Gastroesophageal sphincter (tissue), 4 donors: ENCODE measurements at places on chromosomes 5 and 9. TPM values are rescaled to one million over a fixed set of nuclear protein-coding genes. Genes with fewer than 3 reads are reported as not detected.

- H3K27me3 ChIP-seq = no peaks in the 10 kb centered on the region
- H3K27ac ChIP-seq = no peak overlapping the region
- H3K36me3 ChIP-seq = no peaks in the 10 kb centered on the region
- peaks cover 7% of the 10 kb centered on the region for H3K4me1 ChIP-seq
These were observed 145.4 kb upstream of the RAD23B start for GRCh38 chr9:107137495-107138202.

DNA sequence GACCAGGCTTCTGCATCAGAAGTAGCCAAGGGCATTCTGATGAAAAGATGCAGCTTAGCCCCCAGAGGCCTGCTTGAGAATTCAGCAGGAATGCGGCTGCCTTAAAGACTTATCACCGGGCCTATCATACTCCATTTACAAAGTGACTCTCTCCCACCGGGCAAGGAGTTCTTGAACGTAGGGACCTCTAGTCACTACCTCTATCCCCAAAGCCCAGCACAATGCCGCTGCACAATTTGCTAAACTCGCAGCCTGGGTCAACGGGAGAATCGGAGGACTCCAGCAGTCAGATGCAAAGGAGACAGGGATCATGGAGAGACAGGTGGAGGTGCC lies 661 bp downstream of the PDCL start:
- no peaks in the 10 kb centered on the region for H3K27me3 ChIP-seq
- peak overlapping the region; percentile 52 for H3K4me3 ChIP-seq
- H3K27ac ChIP-seq = peak overlapping the region; percentile 99
- H3K4me1 ChIP-seq = no peaks in the 10 kb centered on the region
- ATAC-seq = peak; percentile 16

DNA sequence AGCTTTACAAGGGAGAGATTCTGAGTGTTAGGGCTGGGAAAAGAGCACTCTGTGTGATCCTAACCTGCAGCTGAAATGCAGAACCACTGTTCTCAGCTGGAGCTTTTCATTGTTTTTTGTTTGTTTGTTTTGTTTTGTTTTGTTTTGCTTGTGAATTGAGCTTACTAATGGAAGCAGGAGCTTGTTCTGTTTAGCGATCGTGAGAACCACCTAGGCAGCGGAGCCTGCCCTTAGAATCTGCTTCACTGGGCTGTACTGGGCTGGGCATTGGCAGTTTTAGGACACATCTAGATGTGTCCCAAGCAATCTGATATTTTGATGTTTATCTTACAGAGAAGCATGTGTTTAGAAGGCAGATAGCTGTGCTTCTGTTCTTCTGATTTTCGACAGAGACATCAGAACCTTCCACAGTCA lies 14.3 kb downstream of the SYK start:
- no peaks in the 10 kb centered on the region for H3K36me3 ChIP-seq
- no peak overlapping the region for H3K27ac ChIP-seq
- no peaks in the 10 kb centered on the region for H3K27me3 ChIP-seq

- ATAC-seq = no peak
- no peaks in the 10 kb centered on the region for H3K27me3 ChIP-seq
- H3K27ac ChIP-seq = no peak overlapping the region
- H3K4me1 ChIP-seq = no peaks in the 10 kb centered on the region
- H3K36me3 ChIP-seq = no peaks in the 10 kb centered on the region
These were observed 400.0 kb upstream of the ADAMTS16 start for GRCh38 chr5:4740156-4740555.

DNA sequence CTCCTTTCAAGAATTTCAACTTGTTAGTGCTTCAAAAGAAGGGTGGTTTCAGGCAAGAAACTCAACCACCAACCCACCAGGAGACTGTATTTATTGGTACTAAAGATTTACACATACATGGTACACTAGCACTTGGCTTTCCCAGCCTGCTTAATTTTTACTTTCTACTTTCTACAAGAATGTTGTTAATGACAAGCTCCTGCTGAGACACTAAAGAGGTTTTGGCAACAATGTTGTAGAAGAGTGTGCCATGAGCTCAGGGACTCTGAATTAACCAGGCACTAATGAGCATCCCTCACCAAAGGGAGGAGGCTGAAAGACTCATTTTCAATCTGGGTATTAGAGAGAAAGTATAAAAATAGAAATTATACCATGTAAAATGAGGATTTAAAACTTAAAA lies 195.0 kb downstream of the KIAA0825 start:
- H3K27ac ChIP-seq = no peak overlapping the region
- ATAC-seq = no peak
- H3K4me1 ChIP-seq = no peaks in the 10 kb centered on the region
- H3K4me3 ChIP-seq = no peak overlapping the region
- no peaks in the 10 kb centered on the region for H3K36me3 ChIP-seq

DNA sequence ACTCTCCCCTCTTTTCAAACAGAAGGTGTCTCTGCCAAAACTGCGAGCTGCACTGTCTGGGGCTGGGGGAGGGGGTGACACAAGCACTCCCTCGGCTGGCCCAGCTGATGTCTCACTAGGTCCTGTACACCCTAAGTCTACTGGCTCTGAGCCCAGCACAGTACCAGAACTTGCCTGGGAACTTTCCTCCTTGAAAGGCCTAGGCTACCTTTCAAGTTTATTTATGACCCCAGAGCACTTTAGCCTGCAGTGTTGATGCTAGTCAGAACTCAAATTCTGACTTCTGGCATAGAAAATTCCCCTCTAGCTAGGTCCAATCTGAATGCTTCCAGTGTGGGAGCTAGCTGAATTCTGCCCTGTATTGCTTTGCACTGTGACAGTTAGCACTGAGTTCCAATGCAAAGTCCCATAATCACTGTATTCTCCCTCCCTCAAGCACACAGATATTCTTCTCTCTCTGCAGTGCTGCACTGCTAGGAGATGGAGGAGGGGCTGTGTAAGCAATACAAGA lies 10.5 kb downstream of the LURAP1L start:
- ATAC-seq = peak; percentile 73
- H3K36me3 ChIP-seq = no peaks in the 10 kb centered on the region
- H3K27me3 ChIP-seq = no peaks in the 10 kb centered on the region
- peaks cover 7% of the 10 kb centered on the region for H3K4me1 ChIP-seq

Gene IDNK
- total RNA-seq = 10.6 TPM
